ENCODE measurements at places on chromosomes 11 and 22. TPM values are rescaled to one million over a fixed set of nuclear protein-coding genes. Genes with fewer than 3 reads are reported as not detected.

FAM83F gene
- total RNA-seq = not detected

PARVG gene
- total RNA-seq = not detected

SHISAL1 gene
- total RNA-seq = 5.8 TPM

OR5M3 gene
- total RNA-seq = not detected

HTR3B gene
- not detected for total RNA-seq

ATP6V1E1 gene
- total RNA-seq = 147 TPM
